GOT3 (cell line): ENCODE measurements at places on chromosomes 12 and 14.

- DNase-seq, result no peak
Observed at GRCh38 chr12:116587270-116587669, 28.1 kb downstream of the MAP1LC3B2 start.

- no peak for DNase-seq
Observed at GRCh38 chr12:9039397-9039977, 50.1 kb downstream of the KLRG1 start.

DNA sequence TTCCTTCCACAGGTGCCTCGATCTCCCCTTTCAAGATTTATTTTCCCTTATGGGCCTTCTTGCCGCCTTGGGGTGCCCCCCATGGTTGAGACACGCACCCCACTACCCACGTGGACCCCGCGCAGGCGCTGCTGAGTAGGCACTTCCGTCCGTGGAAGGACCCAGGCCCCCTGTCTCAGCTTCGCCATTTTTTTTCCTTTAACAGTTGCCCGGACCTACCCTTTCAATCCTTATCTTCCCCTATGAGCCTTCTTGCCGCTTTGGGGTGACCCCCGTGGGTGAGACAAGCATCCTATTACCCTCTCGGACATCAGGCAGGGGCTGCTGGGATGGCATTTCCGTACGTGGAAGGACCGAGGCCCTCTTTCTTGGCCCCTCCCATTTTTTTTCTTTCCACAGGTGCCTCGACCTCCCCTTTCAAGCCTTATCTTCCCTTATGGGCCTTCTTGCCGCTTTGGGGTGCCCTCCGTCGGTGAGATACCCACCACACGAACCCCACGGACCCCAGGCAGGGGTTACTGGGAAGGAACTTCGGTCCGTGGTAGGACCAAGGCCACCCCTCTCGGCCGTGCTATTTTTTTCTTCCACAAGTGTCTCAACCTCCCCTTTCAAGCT, 268.2 kb downstream of the ALG10 start:
- no peak for DNase-seq

DNA sequence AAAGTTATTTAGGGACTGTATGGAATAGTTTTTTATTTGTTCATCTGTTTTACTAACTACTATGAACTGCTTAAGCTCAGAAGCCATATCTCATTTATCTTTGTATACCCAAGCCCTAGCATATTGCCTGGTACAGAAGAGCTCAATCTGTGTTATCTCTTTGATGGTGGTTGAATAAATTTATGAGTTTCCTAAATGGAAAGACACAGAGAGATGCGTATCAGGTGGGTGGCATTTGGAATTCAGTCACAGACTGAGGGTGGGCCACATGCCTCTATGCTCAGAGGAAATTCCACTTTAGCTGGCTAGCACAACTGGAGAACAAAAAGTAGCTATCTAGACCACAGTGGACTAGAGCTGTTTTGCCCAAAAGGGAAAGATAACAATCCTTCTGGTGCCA, 145.5 kb downstream of the SLC6A15 start:
- no peak for DNase-seq

DNA sequence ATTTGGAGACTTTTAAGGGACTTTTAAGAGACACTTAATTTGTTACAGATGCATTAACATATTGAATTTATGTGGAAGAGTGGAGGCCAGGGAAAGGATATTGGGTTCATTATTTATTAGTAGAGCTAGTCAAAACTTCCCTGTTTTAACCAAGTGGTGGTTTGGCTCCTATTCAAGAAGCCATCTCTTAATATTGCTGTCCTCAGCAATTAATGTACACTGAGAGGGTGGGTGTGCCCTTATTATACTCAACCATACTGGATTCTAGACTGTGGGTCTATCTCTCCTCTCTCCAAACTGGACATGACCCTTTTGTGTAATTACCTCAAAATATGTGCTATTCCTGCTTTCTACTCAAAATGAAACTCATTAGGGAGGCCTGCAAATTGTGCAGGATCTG, 398.7 kb upstream of the DDHD1 start:
- no peak for DNase-seq

DNA sequence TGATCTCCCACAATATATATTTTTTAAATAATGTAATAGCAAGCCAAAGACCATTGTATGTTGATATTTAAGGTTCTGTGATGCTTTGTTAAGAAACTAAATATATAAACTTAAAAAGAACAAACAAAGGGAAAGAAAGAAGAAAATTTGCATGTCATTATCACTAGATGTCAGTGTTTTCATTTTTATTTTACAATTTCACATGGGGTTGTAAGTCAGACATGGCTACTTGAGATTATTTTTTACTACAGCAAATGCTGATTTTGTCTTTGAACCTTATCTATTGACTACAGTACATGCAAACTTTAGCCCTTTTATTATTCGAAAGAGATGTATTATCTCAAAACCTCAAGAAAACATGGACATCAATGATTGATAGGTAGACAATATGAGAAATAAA, 36.1 kb downstream of the SLCO1C1 start:
- DNase-seq, result no peak
